ENCODE measurements at places on chromosomes 11 and 22.

DNA sequence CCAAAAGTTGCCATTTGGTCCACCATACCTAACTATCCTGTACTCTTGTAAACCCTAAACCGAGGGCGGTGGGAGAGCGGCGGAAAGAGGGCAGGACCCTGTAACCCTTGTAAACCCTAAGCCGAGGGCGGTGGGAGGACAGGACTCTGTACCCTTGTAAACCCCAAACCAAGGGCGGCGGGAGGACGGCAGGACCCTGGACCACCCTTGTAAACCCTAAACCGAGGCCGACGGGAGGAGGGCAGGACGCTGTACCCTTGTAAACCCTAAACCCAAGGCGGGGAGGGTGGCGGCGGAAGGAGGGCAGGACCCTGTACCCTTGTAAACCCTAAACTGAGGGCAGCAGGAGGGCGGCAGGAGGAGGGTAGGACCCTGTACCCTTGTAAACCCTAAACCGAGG, 12.5 kb upstream of the OR52I2 start:
- DNase-seq: no peak

DNA sequence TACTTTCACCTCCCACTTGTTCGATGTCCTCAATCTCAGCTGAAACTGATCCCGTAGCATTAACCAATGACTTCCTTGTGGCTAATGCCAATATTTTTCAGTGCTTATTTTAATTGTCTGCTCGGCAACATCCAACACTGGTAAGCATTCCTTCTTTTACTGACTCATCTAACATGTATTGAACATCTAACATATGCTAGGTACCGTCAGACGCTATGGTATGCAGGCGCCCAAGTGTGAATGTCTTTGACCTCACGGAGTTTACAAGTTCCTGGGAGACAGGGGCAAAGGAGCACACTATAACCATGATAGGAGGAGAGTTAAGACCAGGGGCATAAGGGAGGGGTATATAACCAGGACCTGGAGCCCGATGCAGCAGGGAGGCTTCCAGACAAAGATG, 1.7 kb downstream of the BRMS1 start:
- DNase-seq: no peak

DNA sequence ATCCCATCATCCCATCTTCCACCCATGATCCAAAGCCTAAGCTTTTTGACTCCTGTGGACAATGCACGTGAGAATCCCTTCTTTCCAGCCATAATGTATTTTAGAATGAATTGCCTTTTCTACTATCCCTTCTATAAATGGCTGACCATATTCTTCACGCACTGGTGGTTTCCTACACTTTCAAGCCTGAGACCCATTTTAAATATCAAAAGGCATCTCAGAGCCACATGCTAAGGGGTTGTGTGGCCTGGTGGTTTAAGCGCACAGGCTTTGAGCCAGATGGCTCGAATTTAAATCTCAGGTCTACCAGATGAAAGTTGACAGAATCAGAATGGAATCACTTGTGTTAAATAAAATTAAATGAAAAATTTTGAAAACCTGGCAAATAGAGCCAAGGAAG, 54.5 kb downstream of the C11orf91 start:
- DNase-seq: no peak

DNA sequence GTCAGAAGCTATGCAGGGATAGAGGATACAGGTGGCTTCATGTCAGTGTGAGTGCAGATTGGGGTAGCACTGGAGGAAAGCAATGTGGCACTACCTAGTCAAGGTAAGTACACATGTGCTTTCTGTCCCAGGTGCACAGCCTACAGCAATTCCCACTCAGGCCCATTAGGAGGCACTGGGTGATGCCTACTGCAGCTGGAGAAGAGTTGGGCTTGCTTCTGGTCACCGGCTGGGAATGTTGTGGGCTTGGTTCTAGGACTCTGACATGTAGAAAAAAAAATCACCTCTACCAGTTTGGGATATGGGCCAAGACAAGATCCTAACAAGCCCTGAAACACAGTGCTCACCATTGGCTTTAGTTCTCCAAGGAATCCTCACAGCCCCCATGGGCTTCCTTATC, 69.7 kb downstream of the TENM4 start:
- no peak for DNase-seq

GRCh38 chr22:23274146-23274526, 93.8 kb downstream of the BCR start:
- DNase-seq: no peak

DNA sequence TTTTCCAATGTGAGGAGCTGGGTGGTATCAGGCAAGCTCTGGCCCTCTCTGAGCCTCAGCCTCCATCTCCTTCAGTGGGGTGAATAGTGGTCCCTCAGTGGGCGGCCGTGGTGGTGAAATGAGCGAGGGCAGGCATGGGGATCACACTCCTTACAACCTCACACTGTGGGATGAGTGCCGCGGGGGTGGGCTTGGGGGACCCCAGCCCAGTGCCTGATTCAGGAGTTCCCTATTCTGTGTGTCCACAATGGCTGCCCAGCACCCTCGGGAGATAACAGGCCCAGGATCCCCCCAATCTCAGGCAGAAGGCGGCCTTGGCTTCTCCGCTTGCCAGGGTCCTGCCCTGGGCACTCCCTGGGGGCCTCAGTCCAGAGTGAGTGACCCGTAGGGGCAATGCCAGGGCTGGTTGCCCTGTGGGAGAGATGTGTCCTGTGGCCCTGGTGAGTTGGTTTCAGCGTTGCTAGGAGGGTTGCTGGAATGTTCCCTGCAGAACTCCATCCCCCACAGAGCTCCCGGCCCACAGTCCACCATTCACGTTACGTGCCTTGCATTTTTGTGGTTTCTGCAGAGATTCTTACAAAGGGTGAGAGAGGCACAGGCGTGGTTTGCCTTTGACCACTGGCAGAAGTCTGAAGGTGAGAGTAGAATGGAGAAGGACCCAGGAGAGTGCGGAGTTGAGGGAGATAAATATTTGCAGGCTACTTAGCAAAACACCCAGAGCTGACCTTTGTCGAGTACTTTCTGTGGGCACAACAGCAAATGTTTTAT, 2.9 kb downstream of the ALDH3B1 start:
- peak; percentile 82 for DNase-seq

DNA sequence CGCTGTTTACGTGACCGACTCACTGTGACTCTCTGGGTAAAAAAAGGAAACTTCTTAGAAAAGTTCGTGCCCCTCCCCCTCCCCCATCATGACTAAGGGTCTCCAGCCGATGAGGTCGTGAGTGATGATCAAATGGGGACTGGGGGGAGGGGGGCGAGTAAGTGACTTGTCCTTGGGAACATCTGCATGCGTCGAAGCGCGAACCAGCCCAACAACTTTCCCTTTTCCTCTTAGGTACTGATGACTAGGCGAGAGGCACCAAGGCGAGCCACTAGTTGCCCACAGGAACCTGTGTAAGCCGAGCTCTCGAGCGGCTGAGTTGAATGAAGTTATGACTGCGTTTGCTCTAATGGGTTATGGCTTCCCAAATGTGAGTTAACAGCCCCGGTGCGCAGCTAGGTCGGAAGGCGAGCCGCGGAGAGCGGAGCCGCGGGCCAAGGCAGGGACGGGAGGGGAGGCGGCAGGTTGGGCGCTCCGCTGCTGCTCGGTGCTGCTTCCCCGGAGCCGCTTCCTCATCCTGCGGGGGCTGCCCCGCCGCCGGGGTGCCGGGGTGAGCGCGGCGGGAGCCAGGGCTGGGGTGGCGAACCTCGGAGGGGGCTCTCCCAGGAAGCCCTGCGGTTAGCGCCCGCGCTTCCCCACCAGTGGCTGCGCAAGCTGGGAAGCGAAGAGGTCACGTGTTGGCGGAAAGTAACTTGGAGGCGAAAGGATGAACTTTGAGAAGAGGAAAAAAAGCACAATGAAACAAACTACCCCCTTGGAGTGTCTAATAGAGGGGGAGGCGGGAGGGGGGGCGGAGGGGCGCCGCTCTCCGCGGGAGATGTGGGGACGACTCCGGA, 22.1 kb upstream of the BDNF start:
- no peak for DNase-seq

DNA sequence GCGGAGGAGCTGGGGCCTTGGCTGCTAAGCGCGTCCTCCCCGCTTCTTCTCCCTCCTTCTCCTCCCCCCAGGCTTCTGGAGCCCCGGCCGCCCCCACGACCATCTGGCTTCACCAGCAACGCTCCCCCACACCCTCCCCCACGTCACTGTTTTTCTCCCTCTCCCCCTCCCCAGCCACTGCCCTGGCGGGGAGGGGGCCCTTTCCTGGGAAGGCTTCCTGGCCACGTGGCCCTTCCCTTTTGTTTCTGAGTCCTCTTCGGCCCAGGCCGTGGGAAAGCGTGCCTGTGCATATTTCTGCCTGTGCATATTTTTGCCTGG, 27.7 kb downstream of the RTN4R start:
- DNase-seq: no peak

- no peak for DNase-seq
These were observed 82.4 kb upstream of the BLID start for GRCh38 chr11:122198291-122198983.

GRCh38 chr11:126702165-126702720, 298.3 kb downstream of the KIRREL3 start:
- DNase-seq: no peak

- DNase-seq: no peak
These were observed 364.0 kb downstream of the GRM5 start for GRCh38 chr11:88701816-88702215.

DNA sequence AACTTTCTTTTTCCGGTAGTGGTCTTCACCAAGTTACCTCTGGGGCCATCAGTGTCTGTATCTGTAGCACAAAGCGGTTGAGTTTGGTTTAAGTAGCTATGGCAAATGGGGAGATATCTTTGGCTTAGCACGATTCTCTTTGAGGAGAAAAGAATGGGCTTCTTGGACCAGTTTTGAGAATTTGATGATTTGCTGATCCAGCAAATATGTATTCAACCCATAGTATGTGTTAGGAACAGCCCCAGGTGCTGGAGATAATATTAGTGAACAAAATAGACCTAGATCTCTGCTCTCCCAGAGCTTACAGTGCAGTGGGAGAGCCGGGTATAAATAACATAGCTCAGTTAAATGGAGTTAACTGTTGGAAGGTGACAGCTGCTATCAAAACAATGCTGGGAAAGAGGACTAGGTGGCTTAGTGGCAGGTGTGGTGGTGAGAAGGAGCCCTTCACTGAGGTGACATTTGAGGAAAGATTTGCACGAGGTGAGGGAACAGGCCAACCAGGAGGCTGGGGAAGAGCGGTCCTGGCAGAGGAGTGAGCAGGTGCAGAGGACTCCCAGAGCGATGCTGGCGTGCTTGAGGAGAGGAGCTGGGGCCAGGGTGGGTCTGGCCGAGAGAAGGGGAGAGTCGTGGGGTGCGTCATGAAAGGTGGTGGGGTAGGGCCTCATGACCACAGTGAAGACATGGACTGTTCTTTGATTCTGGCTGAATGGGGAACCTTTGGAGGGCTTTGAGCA, 5.0 kb downstream of the TBC1D22A start:
- DNase-seq: no peak

GRCh38 chr11:132048040-132048439, 677.6 kb downstream of the NTM start:
- DNase-seq: no peak

- DNase-seq: no peak
These were observed 16.0 kb downstream of the TUBA8 start for GRCh38 chr22:18126606-18127005.

Measured in amniotic stem cell (primary cell).